Naive B cell (primary cell): ENCODE measurements at places on chromosomes 6 and 20.

GRCh38 chr6:12423832-12424231 lies 133.7 kb downstream of the EDN1 start:
- DNase-seq: no peak

- no peak for DNase-seq
These were observed 123.4 kb upstream of the AFDN start for GRCh38 chr6:167703347-167703746.

GRCh38 chr20:7792150-7792869 lies 147.9 kb downstream of the HAO1 start:
- DNase-seq: no peak

DNA sequence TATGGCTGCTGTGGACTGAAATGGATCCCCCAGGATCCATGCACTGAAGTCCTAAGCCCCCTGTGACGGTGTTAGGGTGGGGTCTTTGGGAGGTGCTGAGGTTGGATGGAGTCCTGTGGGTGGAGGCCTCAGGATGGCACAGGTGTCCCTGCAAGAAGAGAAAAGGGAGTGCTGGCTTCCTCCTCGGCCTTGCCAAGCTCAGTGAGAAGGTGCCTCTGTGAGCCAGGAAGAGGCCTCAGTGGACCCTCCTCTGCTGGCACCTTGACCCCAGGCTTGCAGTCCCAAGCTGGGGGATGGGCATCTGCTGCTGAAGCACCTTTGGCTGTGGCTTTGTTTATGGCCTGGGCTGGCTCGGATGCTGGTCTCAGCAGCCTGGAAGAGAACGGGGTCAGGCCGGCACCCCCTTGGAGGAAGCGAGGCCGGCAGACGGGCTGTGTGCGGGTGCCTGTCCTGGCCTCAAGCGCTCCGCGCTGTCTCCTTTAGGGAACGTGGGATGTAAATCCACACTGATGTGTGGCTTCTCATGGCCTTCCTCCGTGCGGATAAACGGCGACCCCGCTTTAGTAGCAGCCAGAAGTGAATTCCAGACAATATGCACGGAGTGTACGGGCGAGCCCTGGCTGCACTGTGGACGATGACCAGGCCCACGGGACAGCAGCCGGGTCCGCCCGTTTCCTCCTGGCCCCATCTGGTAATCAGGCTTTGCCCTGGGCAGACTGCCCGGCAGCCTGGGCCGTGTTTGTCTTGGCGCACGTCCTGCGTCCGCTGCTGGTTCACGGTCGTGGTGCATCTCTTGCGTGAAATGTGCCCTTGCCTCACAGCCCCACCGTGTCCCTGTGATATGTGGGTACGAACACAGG lies 182.6 kb downstream of the ERMARD start:
- DNase-seq: no peak

DNA sequence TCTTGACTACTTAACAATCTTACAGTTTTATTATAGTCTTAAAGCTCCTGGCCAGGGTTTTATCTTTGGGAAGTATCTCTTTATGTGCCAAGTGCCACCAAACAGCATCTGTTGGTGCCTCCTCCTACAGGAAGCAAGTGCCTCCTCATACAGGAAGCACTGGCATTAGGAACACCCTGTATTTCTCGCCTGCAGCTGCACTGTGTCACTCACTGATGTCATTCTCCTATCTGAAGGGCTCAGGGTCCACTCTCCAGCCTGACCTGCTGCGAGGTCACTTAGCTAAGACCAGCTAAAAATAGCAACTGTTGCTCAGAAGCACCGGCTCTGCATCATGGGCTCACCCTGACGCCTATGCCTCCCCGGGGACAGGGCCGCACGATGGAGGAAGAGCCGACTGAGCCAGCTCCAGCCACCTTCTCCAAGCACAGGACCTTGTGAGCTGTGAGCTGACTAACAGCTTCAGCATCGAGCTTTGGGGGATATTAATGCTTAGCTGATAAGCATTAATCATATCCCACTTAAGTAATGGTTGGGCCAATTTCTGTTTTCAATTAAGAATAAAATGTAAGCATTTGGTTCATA lies 66.3 kb upstream of the CD93 start:
- no peak for DNase-seq

DNA sequence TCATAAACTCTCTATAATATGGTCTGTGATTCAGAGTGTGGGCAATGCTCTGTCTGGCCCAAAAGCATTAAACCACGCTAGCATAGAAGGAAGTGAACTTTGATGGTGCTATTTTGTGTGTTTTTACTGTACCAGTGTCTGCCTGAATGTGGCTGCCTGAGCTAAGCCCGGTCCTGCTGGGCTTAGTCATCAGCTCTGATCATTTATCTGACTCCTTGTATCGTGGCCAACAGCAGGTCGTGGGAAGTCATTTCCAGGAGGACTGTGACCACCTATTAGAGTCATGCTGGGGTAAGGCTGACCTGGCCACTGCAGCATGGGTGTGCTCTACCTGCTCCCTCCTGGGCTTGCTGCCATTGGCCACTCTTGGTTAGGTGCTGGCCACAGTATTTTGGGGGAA lies 239.1 kb upstream of the CEP162 start:
- no peak for DNase-seq

DNA sequence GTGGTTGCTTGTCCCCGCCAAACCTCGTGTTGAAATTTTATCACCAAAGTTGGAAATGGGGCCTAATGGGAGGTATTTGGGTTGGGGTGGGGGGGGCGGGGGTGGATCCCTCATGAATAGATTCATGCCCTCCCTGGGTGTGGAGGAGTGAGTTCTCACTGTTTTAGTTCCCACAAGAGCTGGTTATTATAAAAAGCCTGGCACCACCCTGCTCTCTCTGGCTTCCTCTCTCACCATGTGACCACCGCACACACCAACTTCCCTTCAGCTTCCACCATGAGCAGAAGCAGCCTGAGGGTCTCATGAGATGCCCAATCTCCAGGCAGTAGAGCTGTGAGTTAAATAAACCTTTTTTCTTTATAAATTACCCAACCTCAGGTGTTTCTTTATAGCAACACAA lies 111.3 kb downstream of the PRDM1 start:
- no peak for DNase-seq

DNA sequence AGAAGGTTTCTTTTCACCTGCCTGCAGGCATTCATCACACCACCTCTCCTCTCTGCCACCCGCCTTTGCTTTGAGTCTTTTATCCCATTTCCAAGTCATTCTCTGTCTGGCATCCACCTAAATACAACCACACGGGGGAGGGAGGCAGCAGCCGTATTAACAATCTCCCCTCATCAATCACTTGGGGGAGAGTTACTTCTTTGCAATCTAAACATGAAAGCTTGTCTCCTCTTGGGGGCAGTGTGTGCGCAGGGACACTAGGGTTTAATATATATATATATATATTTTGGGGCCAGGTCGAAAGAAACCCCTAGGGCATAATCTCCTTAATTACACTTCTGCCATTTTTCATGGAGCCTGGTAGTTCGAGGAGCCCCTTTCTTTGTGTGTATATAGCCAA lies 214.5 kb downstream of the TSHZ2 start:
- DNase-seq: no peak

GRCh38 chr20:11791835-11792567 lies 125.7 kb upstream of the BTBD3 start:
- DNase-seq: no peak

- DNase-seq: no peak
These were observed 87.8 kb downstream of the CDH26 start for GRCh38 chr20:60046011-60046413.

DNA sequence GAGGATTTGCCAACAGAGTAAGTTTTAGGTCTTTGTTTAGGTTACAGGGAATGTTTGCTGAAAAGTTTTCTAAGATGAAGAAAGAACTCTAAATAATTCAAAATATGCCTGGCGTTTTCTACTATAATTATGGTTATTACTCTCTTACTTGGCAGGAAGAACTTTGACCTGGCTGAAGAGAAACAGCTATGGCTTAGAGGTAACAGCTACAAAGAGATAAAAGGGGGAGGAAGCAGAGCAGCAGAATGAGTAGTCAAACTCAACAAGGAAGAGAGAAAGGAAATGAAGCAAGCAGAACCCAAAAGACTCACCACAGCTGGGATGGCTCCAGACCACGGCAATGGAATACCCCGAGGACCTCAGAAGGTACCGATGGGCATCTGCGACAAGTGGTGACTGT lies 95.6 kb downstream of the KIF16B start:
- no peak for DNase-seq

DNA sequence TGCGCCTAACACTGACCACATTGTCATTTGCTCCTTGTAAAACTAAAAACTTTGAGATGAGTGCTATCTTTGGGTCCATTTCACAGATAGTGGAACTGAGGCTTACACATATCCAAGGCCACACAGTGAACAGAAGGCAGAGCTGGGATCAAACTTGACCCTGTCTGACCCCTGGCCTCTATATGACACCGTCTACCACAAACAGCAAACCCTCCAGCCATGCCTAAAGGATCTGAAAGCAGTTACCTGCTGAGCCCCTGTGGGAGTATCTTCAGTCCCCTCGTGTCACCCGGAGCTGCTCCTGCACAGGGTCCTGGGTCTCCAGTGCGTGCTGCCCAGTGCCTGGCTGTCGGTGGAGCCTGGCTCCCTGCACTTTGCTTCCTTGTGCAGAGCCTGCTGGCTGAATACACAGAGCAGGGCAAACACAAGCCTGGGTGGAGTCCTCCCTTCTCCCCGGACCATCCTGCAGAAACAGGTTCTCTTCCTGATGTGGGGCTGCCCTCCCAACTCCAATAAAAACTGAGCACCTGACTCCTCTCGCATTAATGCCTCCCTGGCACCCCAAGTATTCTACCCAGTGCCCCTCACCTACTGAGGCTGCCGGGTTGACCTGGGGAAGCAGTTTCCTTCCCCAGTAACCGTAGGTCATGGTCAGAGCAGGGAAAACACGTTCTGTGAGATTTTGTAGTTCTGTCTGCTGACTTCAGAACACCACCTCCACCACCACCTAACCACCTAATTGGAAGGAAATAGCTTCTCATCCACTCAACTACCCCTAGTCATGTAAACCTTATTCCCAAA lies at the start of gene BCAS1:
Gene BCAS1, minus strand, starts transcription at position 408 of the 801 bp plus-strand sequence. CDS start 11,876 bp downstream, outside the sequence.
- DNase-seq: no peak

- DNase-seq: no peak
These were observed 203.8 kb upstream of the MAP3K7 start for GRCh38 chr6:90790696-90791095.

DNA sequence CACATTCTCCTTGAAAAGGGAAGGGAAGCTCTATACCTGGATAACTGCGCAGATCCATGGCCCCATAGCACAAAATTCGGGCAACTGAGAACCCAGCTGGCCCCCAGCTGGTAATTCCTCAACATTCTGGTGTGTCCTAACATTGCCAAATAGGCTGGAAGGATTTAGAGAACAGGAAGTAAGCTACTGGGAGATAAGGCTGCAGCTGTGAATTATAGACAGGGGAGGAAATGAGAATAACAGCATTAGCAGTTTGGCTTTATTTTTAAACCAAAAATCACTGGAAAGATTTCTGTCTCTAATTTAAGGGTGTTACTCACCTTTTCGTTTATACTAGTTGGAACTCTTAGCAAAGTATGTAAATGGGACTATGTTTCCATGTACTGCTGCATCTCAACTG lies 97.2 kb downstream of the TULP4 start:
- DNase-seq: no peak

DNA sequence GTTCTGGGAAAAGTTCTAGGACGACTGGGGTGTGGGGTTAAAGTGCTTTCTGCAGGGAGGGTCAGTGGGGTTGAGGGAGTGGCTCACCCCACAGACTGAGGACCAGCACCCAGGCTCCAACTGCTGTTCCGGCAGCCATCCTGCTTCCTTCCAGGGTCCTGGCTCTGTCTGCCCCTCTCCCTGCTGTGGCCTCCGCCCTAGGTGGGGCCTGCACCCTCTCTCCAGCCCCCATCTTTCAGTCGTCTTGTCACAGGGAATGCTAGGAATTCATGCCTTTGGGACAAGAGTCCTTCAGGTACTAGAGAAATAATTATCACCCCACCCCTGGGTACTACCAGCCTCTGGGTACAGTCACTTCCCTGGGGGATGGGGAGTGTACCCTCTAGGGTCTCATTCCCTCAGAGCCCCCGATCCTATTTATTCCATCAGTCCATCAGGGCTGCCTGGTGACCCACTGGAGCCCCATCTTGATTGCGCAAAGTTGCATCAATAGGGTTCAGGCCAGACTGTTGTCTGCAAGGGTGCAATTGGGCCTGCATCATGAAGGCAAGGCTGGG lies at the start of gene AGER:
Gene AGER, minus strand, starts transcription at position 170 of the 557 bp plus-strand sequence. Its CDS starts 31 bp downstream, at position 139.
- DNase-seq: no peak

GRCh38 chr6:158043586-158044524 lies 62.2 kb downstream of the SYNJ2 start:
- DNase-seq: no peak

DNA sequence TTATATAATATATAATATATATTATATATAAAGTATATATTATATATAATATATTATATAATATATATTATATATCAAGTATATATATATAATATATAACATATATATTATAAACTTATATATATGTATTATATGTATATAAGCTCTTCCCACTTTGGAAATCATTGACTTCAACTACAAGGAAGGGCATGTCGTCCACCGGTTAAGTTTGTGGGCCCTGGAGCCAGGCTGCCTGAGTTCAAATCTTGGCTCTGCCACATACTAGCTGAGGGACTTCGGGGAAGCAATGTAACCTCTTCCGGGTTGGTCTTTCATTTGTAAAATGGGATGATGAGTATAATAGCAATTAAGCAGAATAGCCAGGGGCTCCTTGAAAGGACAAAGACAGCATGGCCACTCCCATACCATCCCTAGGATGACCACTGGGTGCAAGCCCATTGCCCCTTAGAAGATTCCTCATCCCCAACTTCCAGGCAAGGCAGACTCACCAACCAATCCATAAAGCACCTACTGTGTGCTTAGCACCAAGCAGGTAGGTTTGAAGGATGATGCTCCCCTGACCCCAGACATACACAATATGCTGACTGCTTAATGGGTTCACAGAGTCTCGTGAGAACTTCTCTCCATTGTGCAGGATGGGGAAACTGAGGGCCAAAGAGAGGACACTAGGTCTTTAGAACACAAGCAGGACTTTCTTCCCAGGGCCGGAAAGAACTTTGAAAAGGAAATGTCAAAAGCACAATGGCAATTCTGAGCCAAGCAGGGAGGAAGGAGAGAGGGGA lies 163.2 kb downstream of the MRPL14 start:
- DNase-seq: no peak

DNA sequence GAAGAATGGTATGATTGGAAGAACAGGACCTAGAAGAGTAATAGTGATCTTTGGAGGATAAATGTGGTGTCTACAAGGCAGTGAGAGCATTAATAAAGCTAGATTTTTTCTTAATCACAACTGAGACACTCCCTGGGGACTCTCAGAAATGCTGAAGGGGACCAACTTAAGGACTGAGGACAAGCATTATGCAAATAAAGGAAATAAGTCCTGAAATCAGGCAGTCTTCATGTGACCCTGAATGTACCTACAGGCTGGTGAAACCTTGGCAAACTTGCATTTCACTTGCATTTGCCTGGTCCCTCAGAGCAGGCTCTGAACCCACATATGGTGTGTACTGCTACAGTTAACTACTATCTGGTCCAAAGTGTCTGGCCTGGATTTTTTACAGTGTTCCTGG lies 19.3 kb upstream of the TTK start:
- no peak for DNase-seq

DNA sequence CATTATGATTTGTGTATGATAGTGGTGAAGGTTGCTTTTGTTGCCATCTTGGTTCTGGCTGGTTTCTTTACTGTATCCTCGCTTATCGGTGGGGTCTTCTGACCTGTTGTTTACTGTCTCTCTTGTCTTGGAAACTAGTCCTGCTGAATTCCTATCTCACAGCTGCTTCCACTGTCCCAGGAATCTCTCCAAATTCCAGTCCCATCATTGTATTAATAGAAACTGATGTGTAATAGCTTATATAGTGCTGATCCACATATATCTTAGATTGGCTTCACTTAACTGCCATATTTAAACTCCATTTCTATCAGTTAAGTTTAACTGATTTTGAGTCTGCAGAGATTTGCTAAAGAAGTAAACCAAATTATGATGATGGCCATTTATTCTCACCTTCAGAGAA lies 5.9 kb downstream of the GTF2H5 start:
- DNase-seq: no peak
